Suppressor macrophage treated with lipopolysaccharide for 4 hours (primary cell): ENCODE measurements at places on chromosomes 5 and 9.
A peak's percentile ranks its signal among the peaks of the same experiment; 100 is the strongest.

- DNase-seq, result no peak
These were observed 4.0 kb downstream of the CMBL start for GRCh38 chr5:10303699-10304170.

DNA sequence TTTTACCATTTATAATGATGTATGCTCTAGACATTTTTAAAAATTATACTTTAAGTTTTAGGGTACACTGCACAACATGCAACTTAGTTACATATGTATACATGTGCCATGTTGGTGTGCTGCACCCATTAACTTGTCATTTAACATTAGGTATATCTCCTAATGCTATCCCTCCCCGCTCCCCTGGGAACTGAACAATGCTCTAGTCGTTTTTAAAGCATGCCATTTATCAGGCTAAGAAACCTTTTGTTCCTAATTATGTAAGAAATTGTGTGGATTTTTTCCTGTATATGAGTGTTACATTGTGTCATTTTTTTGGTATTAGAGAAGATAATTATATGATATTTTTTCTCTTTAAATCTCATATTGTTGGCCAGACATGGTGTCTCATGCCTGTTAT lies 72.8 kb upstream of the SGCD start:
- DNase-seq, result no peak

DNA sequence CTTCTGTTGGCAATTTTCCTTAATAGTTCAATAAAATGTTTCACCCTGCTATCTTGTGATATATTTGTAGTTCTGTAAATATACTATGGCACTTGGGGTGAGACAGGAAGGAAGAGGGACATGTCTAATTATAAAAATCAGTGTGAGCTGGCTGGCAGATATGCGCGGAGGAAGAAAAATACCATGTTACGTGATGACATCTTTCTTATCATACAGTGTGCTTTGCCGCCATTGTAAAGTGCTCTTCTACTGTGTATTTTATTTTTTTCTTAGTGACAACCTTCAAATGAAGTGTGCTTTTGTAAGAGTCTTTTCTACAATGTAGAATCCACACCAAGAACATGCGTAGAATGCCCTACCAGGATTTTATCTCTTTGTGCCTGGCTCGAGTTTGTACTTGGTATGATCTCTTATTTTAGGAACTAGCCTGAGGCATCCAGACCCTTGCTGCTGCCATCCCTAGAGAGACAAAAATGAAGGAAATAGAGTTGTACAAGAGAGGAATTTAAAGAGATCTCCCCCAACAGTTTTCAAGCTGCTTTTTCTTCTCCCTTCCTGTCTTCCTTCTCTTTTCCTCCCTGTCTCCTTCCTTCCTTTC lies 46.7 kb upstream of the RIOK2 start:
- DNase-seq, result no peak

DNA sequence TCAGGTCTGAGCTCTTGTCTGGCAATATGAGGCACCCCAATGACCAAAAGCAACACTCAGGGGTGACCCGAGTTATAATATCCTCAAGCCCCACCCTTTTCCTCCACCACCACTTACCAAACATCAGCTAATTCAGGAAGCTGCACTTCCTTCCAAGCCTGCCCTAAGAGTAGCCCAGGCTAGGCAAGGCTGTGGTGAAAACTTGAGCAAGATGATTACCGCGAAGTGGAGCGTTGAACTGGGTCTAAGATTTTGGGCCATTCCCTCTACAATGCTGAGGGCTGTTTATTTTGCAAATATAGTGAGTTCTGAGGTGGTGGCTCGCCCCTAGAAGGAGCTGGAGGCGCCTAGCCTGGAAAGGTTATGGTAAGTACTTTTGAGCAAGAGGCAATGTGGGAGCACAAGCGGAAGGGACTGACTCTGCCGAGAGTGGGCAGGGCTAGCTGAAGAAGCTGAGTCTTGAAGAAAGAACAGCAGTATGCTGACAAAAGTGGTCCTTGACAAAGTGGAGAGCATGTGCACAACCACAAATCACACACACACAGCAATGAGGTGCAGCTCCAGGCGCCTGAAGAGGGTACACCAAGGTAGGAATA lies at the start of gene HK3:
HK3 (minus strand) TSS at position 51 of the 596 bp plus-strand sequence. CDS start 3,187 bp downstream, outside the sequence.
- peak; percentile 74 for DNase-seq

DNA sequence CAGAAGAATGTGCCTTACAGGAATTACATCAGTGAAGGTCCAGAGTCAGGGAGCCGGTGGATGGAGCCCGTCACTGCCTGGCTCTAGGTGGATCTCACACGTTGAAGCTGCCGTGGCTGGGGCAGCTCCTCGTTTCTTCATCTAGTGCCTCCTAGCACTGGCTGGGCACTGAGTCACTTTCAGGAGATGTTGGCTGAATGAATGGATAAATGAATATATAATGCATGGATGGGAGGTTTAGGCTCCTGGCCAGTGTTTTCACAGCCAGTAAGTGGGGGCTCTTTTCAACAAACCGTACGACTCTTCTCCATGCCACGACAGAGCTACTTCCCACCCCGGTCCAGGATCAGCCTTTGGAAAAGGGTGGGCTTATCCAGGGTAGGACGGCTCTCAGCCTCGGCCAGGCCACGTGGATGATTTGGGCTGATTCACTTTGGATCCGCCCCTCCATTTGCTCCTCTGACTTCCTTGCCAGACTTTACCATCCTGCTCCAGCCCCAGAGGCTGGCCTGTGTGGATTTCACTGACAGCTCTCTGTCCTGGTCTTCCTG lies 1.3 kb upstream of the SH3PXD2B start:
- DNase-seq, result no peak

DNA sequence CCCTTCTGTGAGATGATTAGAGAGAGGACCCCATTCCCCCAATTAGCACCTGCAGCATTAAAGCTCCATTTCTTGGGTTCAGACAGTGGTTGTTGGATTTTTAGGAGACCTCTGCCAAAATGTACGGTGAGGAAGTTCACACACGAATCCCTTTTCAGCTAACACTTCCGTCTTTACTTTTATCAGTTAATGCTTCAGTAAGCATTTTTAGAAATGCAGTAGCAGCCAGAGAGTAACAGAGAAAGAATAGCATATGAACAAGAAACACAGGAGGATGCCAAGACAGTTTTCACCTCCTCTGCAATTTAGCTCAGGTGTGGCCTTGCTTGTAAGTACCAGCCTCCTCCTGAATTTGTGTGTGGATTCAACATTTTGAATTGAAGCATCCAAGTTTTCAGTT lies 312.9 kb downstream of the ISL1 start:
- no peak for DNase-seq

DNA sequence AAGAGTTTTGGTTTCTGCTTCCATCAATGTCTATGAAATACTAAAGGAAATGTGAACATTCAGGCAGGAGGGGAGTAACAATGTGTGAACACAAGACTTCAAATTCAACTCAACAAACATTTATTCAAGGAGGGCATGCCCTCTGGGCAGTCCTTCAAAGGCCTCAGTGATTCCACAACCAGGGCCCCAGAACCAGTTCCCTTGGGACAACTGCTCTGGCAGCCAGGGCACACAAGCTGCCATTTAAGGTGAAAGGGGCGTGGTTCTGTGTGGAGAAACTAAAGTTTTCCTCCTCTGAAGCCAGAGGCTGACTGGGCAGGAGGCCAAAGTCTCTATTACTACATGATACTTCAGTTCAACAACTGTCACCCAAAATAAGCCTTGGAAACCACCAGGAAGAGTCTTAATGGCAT lies 3.2 kb downstream of the RBM18 start:
- no peak for DNase-seq

- DNase-seq, result no peak
These were observed 17.0 kb upstream of the SH3TC2 start for GRCh38 chr5:149079883-149080282.

GRCh38 chr5:123261752-123262151 lies 161.5 kb downstream of the CEP120 start:
- no peak for DNase-seq

DNA sequence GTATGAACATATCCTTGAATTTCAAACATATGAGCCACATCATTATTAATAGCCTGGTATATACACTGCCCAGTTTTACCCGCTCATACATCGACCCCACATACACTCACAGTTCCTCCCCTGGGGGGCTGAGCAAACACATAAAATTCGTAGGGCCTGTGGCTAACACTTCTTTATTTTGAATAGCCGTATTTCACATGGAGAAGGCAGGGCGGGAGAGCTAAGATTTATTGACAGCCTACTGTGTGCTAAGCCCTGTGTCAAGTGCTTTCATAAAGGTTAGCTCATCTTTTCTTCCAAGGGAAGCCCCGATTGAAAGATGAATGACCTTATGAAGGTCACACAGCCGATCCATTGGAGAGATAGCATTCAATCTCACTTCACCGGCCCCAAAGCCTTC lies 134.4 kb downstream of the ENC1 start:
- DNase-seq, result no peak

- DNase-seq, result no peak
These were observed 5.9 kb downstream of the CYFIP2 start for GRCh38 chr5:157271740-157272271.

- no peak for DNase-seq
These were observed 116.1 kb upstream of the TNC start for GRCh38 chr9:115234094-115234493.

DNA sequence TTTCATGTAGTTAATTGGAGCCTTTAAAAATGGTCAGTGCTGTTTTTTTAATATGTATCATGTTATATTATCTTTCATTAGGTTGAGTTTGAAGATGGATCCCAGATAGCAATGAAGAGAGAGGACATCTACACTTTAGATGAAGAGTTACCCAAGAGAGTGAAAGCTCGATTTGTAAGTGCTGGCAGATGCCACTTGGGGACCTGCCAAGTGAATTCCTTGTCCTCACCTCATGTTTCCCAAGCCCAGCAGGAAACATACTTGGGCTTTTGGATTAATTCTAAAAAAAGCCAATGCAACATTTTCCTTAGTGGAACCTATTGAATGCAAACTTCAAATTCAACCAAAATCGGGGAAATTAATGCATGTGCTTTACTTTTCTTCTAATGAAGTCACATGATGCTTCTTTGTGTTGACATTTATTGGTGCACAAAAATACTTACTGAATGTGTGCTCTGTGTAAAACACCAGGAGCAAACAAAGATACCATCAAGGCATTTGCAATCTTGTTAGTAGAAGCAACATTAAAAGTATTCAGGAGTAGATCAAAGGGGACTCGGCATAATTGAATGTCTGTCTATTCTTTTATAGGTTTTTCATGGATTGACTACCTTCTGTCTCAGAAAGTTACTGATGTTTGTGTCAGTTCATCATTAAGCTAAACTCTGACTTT lies 412.1 kb downstream of the KDM4C start:
- no peak for DNase-seq
